ENCODE measurements at places on chromosomes 5 and 9.

DNA sequence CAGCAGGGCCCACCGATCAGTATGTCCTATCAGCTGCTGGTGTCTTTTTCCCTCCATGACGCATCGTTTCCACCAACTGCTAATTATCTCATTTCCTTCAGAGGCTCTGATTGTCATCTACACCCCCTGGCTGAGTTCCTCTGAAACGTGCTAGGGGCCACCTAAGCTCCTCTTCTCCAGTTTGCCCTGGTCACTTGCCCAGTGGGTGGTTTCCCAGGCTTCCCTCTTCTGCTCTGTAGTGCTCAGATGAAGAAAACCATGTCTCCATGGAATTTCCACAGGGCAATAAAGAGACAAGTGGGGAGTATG is 65.3 kb downstream of the TSTD2 start:
- DNase-seq: no peak

DNA sequence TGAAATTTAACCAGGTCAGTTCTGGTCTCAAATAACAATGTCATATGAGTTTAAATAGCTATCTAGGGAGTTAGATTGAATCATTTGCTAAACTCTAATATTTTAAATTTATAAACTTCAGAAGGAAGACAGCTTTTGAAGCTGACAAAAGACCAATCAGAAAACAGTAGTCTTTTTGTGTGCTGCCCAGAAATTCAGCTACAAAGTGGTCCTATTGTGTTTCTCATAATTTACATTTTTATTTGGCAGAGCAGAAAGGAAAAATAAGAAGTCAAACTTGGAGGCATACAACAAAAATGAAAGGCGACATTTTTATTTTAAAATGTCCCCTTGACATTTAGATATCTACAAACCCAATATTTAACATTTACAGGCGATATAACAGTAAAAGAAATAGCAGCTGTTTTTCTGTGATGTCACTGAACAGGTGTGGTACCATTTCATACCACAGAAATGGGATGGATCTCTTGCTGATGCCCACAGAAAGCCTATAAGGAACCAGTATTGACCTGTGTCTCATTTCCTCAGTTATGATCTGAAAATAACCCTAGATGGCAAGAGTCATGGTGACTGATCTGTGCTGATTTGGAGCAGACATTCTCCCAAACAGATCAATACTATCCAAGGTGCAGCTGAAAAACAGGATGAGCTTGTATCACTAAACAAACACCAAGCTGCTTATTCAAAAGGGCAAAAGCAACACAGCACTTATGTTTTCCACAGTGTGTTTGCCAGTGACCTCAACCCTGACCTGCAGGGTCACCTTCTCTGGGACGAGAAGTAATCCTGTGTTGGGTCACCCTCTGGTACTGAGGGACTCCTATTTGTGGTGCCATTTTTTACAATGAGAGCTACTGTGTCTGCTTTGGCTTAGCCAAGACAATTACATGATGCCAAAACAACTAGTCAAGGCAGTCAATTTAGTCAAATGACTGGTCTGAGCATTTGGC is 3.6 kb upstream of the FST start:
- DNase-seq: no peak

DNA sequence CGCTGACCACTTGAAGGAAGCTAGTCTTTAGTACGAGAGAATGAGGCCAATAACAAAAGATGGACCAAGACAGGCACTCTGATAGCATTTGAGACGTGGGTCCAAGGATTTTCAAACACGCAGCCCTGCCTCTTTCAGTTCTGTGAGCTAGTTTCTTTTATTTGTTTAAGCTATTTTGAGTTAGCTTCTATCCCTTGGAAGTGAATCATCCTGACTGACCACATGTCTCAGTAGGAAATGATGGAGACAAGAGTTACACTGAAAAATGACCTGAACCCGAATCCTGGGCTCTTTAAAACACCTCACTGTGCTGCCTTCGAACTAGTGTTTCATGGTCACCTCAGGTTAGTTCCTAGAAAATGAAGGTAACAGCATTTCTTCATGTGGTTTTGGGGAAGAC is 9.9 kb downstream of the TEK start:
- DNase-seq: no peak

- DNase-seq: no peak
Measured at GRCh38 chr9:36738318-36738976, 165.8 kb downstream of the MELK start.

GRCh38 chr9:112971415-112971814 is 40.6 kb downstream of the ZNF883 start:
- DNase-seq: no peak

- no peak for DNase-seq
Measured at GRCh38 chr5:43456556-43456955, 27.1 kb downstream of the TMEM267 start.

GRCh38 chr5:59367791-59368394 is 525.6 kb downstream of the PDE4D start:
- DNase-seq: no peak

DNA sequence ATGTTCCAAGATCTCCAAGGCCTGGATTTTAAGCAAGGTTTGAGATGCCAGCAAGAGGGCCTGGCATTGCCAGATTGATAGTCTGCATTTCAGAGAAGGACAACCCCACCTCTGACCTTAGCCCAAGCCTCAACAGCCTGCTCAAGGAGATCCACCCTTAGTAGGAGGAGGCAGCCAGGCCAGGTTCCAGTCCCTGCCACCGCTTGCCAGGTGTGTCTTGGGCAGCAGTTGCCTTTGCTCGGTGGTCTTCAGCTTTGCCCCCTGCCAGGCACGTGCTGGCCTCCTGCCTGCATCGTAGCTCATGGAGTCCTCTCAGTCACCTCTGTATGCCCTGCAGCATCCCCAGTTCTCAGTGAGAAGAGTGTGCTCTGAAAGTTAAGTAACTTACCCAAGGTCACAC is 134.2 kb downstream of the KCNIP1 start:
- DNase-seq: no peak

- DNase-seq: no peak
Measured at GRCh38 chr5:167485061-167485774, 806.2 kb upstream of the WWC1 start.

DNA sequence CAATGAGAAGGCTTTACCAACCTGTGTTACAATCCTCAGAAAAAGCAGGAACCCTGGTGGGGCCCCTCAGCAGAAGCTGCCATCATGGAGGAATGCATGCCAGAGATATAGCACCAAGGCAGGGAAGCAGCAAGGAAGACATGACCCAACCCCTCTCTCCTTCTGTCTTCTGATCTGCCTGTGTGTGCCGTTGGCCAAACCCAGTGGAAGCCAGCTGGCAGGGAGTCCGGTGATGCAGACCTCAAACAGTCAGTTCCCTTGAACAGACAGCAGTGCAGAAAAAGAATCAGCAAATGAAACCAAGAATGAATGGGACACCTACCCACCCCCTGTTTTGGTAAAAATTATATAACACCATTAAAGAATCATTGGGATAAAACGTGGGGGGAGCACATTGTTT is 234.2 kb downstream of the ZNF608 start:
- DNase-seq: no peak

DNA sequence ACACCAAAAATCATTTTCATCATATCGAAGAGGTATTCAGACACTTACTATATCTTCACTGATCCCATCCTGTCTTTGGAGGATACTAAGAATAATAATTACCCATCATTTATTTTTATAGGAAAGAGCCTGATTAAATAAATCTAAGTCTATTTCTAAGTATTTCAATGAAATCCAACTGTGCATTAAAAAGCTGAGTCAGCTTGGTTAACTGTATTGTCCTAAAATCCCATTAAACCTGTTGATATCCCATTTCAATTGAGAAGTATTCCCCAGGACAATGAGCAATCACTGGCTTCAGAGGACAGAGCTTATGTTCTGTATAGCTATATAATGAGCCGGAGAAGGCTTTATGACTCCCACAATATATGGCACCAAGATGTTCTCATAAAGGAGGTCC is 142.0 kb upstream of the RORB start:
- DNase-seq: no peak

GRCh38 chr5:154797762-154798161 is 42.6 kb downstream of the LARP1 start:
- no peak for DNase-seq

GRCh38 chr5:170303549-170303948 is 6.0 kb upstream of the LCP2 start:
- no peak for DNase-seq

DNA sequence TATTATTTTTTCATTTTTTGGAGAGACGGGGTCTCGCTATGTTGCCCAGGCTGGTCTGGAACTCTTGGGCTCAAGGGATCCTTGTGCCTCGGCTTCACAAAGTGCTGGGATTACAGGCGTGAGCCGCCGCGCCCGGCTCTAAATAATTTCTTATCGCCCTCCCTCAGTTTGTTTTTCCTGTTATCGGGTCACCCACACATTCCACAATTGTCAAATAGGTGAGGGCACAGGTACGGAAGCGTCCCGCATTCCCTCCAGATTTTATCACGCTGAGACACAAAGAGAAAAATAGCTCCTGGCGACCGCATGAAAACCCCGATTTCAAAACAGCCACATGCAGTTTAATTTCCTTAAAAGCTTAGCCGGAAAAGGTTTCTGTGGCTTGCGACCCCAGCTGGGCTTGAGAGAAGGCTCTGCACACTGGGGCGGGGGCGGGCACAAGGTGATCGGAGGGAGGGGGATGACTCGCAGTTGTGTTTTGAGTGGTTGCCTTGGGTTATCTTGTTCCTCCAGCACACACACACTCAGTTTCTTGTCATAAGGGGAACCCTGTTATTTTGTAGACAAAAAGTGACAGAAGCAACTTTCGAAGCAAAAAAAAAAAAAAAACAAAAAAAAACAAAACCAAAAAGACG is 717 bp upstream of the IQGAP2 start:
- peak; percentile 63 for DNase-seq

GRCh38 chr5:78640662-78641474 is 7.7 kb downstream of the LHFPL2 start:
- no peak for DNase-seq

- DNase-seq: no peak
Measured at GRCh38 chr5:143749581-143750205, 62.3 kb upstream of the HMHB1 start.

GRCh38 chr9:97737429-97737828 is 40.3 kb upstream of the XPA start:
- DNase-seq: no peak

- no peak for DNase-seq
Measured at GRCh38 chr9:3858961-3859360, 333.2 kb upstream of the RFX3 start.

DNA sequence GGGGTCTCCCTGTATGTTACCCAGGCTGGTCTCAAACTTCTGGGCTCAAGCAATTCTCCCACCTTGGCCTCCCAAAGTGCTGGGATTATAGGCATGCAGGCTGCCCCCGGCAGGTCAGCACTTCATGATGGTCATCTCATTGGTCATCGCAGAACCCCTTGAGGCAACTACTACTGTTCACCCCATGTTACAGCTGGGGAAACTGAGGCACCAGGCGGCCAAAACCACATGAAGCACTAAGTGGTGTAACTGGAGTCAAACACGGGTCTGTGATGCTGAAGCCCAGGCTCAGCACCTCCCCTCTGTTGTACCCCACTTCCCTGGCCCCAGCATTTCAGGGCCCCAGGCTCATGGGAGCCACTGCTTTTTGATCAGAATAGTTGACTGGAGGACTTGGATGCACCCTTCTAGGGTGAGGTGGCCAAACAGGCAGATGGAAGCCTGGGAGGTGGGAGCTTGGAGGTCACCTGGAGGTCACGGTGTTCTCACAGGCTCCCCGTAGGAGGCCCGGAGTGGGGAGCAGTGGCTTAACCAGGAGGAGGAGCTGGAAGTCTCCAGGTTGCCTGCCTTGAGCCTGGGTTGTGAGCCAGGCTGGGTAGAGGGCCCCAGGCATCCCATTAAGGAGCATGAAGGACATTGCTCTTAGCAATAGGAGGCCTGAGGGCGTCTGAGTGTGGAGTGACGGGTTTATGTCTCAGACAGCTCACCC is 57.3 kb upstream of the RPL26L1 start:
- no peak for DNase-seq

DNA sequence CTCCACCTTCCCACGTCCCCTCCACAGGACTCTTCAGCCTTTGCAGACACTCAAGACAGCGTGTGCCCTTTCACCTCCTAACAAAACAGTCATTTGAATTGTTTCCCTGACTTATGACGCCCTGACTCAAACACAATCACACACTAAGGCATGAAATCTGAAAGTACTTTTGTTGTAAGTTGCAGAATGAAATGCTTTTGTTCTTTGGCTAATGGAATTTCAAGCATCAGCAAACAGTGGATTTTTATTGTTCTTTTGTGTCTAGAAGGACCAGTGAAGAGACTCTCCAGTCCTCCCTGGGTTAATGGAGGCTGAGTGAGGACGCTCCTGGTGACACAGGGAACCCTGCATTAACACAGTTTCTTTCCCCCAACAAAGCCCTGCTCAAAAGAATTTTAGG is 380.1 kb downstream of the CTNND2 start:
- DNase-seq: no peak

DNA sequence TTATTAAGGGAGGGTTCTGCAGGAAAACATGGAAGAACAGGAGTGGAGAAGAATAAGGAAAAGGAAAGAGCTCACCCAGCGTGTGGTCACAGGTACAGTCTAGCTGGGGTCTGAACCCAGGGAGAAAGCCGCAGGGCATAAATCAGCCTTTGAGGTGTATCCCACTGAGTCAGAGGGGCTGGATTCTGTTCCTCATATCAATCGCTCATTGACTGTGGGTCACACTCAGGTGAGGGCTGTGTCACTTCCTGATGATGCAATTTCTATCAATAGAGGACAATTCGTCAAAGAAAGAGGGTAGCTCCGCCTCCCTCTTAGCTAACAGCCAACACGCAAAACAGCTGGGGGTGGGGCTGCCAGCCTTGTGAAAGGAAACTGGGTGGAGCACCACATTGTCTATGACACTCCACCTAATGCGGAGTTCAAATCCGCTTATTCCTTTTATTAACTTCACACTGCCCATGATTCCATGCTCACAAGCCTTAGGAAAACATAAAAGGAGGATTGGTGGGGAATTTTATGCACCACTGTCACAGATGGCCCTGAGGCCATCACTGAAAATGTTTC is 176.2 kb downstream of the ICE1 start:
- DNase-seq: no peak

DNA sequence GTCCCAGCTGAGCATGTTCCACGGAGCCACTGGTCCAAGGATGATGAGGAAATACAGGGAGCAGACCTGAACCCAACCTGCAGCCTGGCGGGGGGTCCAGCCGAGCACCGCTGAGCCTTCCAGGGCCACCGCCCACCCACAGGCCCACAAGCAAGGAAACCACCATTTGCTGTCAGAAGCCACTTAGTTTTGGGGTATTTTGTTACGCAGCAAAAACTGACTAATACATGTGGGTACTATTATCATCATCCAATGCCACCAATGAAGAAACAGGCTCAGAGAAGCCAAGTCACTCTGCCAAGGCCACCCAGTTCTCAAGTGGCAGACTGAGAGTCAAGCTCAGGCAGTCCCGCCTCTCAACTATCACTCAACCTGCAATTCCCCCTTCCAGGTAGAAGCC is 48.0 kb upstream of the RXRA start:
- DNase-seq: no peak

GRCh38 chr5:8756498-8757084 is 789.3 kb downstream of the SEMA5A start:
- DNase-seq: no peak

All from activated effector memory CD4-positive, alpha-beta T cell treated with Interleukin-2 at 50 U/mL for 16 hours (primary cell).